ENCODE measurements at places on chromosomes 13 and 19. TPM values are rescaled to one million over a fixed set of nuclear protein-coding genes. Genes with fewer than 3 reads are reported as not detected.

GRCh38 chr19:4990306-4990705 is 21.4 kb downstream of the KDM4B start:
- H3K36me3 ChIP-seq, result no peaks in the 10 kb centered on the region
- H3K4me3 ChIP-seq, result no peak overlapping the region
- no peaks in the 10 kb centered on the region for H3K27me3 ChIP-seq
- H3K4me1 ChIP-seq, result peaks cover 24% of the 10 kb centered on the region
- no peak for DNase-seq

Gene ZNF285
- polyA plus RNA-seq, result 1.1 TPM

Gene NLRP9
- polyA plus RNA-seq, result not detected

- peaks cover 12% of the 10 kb centered on the region for H3K4me1 ChIP-seq
- DNase-seq, result no peak
- no peaks in the 10 kb centered on the region for H3K36me3 ChIP-seq
- H3K27me3 ChIP-seq, result no peaks in the 10 kb centered on the region
Measured at GRCh38 chr13:28585561-28585960, 73.4 kb upstream of the POMP start.

DNA sequence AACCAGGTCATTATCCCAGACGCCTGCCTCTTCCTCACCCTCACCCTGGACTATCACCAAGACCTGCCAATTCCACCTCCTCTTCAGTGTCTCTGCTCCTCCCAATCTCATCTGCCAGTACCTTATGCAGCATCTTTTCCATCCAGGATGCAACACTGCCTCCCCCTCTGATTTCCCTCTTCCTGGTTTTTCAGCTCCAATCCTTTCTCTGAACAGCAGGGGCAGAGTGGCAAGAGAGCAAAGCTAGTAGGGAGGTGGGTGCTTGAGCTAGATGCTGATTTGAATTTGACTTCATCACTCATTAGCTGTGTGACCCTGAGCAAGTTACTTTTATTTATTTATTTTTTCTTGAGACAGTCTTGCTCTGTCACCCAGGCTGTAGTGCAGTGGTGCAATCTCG is 25.6 kb upstream of the CABP5 start:
- no peak overlapping the region for H3K4me3 ChIP-seq
- no peaks in the 10 kb centered on the region for H3K36me3 ChIP-seq
- no peaks in the 10 kb centered on the region for H3K4me1 ChIP-seq
- H3K27ac ChIP-seq, result no peak overlapping the region

- H3K27ac ChIP-seq, result no peak overlapping the region
- no peak overlapping the region for H3K4me3 ChIP-seq
- no peaks in the 10 kb centered on the region for H3K36me3 ChIP-seq
- H3K4me1 ChIP-seq, result no peaks in the 10 kb centered on the region
Measured at GRCh38 chr13:101959016-101959415, 442.8 kb downstream of the FGF14 start.

Measured in GM23248 (cell line).